ENCODE measurements at places on chromosomes 5 and 9.

DNA sequence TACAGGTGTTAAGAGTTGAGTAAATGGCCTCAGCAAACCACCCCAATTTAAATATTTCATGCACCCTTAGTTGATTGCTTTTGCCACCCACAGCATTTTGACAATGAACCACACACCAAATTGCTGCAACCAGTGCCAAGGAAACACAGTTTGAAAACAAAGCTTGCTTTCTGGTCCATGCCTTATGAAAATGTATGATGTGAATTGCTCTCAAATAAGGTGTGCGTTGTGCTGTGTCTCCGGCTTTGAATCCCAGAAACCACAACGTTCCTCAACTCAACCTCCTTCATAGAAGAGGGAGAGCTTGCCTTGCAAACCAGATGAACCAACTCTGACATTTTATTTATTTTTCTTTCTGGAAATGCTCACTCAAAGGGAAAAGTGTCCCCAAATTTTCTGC is 762.7 kb downstream of the TLE1 start:
- DNase-seq: no peak

DNA sequence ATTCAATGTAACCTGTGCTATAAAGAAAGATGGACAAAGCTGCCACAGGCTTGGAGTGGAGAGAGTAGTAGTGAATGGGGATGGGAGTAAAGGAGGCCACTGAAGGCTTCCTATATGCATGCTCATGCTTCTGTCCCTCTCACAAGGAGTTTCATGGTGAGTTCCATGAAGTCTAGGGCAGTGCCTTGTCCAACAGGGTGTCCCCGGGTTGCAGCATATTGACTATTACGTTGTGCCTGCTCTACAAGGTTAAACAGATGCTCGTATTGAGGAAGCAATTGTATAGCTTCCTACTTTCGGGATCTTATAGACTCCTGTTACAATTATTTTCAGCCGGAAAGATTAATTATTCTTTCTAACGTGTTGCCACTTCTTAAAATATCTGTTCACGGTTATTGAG is 129.1 kb upstream of the PIK3R1 start:
- DNase-seq: no peak

DNA sequence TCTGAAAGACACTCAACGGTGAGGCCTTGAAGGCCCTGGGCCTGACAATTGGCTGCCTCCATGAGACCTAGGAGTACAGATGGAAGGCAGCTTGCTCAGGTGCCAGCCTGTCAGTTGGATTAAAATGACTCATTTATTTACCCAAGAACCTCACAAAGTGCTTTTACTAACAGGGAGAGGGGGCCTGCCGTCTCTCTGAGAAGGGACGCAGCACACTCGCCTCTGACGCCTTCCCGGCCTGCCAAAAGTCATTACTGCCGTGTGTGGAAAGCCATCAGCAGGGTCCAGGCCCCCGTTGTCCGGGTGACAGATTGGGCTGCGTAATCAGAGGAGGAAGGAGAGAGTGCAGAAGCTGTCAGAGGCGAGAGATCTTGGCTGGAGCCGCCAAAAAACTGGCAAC is 32.4 kb downstream of the DDX31 start:
- no peak for DNase-seq

DNA sequence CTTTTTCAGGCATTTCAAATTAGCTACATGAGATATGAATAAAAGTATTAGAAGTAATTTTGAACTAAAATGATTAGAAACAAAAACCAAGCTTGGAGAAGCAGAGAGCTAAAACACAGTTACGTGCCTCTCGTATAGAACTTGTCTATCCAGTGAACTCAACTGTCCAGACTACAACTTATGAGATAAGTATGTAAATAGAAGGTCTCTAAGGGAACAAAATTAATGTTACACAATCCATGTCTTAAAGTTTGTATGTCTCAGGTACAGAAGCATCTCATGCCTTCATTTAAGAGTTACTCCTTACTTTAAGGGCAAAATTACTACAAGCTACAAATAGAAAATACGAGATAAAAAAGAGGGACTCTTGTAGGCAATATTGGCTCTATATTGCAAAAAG is 316.8 kb downstream of the CETN3 start:
- no peak for DNase-seq

DNA sequence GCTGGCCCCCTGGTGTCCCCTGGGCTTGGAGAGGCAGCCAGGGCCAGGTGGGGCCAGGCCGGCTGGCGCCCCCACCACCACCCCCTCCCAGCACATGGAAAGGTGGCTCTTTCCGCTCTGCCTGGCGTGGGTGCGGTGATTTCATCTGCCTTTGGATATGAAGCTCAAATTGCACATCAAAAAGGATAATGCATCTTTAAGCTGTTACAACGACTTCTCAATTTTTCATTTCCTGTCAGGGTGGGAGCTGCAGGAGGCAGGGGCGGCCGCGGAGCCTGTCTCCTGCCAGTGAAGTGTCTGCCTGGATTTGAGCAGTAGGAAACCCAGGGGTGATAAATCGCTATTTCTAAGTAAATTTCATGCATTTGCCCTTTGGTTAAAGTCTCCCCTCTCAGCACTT is 169.2 kb upstream of the MVB12B start:
- no peak for DNase-seq

DNA sequence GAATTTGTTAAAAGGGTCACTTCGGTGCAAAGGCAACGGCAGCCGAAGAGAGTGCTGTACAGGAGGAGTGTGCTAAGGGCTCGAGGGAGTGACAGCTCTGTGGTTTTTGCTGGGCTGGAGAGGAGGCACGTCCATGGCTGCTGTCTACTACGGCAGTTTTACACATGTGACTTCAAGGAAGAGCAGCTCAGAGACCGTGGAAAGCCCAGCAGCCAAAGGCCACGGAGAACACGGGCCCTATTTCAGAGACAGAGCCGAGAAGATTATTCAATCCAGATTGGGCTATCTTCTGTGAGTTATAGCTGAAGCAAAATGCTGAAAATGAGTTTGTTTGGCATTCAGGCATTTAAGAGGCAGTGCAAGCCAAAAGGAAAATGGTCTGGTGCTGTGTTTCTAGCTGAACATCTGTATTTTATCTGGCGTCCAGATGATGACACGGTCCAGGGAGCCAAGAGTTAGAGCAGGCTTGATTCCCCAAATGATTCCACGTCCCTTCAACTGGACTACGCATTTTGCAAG is 96.4 kb downstream of the RFK start:
- DNase-seq: peak; percentile 70
